Fibroblast of pulmonary artery (primary cell): ENCODE measurements at places on chromosomes 6 and 20.

GRCh38 chr6:134605034-134605433 is 287.1 kb upstream of the SGK1 start:
- no peak for DNase-seq

DNA sequence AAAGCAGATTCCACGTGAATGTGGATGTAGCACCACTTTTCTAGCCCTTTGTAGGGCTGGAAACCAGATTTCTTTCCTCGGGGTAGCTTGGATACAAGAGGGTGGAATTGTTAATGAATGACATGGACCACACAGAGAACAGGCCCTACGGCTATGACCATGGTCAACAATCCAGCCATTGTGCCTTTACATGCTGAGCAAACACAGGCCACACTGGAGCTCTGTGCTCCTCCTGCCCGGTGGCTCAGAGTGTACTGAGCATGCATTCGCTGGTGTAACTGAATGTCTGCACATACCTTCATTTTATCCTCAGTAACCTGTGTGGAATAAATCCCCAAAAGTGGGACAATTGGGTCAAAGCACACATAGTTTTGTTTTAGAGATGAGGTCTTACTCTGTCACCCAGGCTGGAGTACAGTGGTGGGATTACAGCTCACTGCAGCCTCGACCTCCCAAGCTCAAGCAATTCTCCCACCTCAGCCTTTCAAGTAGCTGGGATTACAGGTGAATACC is 32.8 kb downstream of the LRP11 start:
- no peak for DNase-seq

- no peak for DNase-seq
These were observed 176.7 kb downstream of the LAMA2 start for GRCh38 chr6:129059650-129060049.

DNA sequence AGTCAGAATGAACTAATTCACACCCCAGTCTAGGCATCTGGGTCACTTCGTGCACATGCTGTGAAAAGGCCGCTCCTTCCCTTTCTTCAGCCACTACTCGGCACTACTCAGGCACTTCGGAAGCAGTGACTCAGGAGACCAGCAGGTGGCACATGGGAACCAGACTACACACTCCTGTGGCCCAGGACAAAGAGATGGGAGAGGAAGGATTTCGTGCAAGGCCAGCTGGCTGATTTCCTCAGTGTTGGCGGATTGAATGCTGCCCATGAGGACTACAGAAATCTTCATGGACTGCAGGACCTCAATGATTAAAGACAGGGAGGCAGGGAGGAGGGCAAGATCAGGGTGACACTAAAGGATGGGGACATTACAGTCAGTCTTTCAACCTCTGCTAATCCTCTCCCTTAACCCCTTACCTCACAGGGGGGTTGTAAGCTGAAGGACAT is 117.8 kb upstream of the SPACA1 start:
- DNase-seq: peak; percentile 89

- DNase-seq: no peak
These were observed 25.0 kb downstream of the FBXO5 start for GRCh38 chr6:152957796-152958195.

DNA sequence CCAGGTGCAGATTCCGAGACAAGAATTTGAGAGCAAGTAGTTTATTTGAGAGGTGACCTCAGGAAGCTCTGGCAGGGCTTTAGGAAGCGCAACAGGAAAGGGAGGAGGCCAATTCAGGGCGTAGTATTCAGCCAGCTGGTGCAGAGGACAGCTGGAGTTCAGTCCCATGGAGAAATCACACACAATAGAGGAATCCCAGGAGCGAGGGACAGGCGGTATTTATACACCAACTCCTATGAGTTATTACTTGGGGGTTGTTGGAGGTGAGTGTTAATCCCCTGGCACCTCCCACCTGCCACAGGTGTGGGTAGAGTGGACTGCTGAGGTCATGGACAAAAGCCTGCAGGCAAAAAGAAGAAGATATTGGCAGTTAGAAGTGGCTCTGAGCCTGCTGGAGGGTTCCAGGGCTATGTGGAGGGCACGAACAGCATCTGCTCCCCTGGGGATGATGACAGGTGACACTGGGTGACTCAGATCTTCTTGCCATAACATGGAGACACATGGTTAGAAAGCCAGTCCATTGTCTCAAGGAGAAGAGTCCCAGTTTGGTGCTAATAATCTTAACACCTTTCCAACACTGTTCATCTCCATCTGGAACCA is 13.9 kb upstream of the SULF2 start:
- DNase-seq: peak; percentile 59

DNA sequence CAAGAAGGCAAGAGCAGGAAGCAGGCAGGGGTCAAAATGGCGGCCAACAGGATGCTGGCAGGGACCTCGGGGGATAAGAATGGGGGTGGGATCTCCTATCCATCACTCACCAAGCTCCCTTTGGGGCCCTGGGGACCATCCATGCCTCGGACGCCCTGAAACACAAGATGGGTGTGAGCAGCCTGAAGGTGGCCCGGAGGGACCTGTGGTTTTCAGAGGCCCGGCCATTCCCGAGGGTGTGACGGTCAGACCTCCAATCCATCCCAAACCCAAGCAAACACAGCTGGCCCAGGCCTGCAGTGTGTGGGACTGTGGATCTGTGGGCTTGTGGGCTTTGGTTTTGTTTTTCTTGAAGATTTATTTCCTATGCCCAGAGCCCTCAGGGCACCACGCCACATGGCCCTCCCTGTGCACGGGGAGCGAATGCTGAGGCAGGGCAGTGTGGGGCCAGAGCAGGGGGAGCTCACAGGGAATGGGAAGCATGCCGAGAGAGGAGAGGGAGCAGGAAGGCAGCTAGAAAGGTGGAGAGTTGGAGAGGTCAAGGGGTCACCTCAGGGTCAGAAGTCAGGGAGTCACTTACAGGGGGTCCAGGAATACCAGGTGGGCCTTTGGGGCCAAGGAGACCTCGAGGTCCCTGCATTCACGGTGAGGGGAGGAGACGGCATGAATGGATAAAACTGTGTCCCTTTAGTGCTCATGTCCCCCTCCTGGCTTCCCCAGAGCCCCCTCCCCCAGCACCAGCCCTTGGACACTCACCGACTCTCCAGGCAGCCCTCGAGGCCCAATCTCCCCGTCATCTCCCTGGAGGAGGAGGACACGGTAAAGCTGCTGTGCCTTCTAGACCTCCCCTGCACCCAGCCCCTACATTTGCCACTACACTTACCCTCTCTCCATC is 14.5 kb downstream of the COL11A2 start:
- no peak for DNase-seq

GRCh38 chr6:118383924-118384323 is 164.2 kb upstream of the PLN start:
- DNase-seq: no peak

DNA sequence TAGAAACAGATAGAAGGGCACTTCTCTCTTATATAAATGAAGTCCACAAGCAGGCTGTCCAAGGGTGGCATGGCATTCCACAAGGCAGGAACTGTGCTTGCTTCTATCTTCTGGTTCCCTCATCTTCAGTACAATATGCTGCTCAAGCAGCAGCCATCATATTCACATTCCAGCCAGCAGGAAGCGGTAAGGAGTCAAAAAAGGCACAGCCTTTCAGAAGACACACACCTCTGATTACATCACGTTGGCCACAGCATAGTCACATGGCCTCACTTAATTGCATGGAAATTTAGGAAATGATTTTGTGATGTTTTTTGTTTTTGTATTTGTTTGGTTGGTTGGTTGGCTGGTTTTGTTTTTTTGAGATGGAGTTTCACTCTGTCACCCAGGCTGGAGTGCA is 19.0 kb downstream of the REM1 start:
- DNase-seq: peak; percentile 59

GRCh38 chr6:108875161-108875555 is 26.9 kb downstream of the ARMC2 start:
- DNase-seq: no peak

DNA sequence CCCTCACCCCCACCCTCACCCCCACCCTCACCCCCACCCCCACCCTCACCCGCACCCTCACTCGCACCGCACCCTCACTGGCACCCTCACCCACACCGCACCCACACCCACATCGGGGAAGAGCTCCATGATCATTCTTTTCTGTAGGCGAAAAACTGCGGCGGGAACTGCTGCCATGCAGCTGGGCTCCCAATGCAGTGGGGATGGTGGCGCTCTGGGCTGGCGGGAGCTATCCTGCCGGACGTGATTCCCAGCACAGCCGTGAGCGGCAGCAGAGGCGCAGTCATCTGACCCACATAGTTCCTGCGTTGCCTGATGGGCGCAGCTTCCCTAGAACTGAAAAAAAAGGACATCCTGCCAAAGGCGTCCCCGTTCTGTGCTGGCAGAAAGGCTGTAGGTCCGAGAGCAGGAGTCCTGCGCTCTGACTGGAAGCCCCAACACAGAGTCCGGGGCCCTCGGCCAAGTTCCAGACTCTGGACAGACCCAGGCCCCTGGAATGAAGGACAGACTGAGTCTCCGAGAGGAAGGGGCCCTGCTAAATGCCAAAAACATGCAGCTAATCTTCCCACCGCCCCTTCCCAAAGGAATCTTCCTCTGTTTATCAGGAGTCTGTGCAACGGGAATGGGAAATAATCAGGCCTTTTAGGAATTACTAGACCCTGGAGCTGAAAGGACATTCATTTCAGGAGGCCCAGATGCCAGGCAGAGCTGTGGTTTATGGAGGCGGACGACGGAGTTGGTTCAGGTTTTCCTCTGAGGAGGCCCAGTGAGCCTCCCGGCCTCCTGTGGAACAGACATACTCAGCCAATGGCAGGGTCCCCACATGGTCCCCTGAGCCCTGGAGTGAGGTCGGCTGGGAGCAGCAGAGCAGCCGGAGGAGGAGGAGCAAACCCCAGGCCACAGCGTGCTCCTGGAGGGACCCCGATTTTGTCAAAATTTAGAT is 14.1 kb upstream of the TCFL5 start:
- DNase-seq: peak; percentile 79

DNA sequence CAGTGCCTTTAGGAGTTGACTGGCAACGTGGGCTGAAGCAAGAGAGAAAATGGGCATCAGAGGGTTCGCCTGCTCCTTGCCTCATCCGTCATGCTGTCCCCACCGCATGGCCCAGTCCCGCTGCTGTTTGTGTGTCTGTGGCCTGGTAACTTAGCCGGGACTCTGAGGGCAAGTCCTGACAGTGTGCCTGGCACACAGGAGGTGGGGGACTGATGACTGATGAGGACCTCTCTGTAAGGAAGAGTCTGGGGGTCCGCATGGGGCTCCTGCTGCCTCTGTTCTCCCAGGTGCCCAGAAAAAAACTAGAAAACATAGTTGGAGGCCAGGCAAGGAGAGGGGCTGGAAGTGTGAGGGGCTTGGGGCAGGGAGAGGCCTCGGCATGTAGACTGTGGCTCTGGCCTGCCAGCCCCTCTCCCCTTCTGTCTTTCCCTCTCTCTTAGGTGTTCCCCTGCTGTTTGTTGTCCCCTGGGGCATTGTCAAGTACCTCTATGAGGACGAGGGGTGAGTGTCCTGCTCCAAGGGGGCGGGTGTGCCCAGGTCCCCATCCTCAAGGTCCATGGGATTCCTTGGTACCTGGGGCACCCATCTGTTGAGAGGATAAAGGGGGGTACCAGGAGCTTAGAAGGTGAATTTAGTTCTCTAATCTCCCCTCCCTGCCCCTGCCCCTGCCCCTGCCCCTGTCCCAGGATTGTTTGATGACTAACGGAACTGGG is 29.5 kb downstream of the GLP1R start:
- no peak for DNase-seq

DNA sequence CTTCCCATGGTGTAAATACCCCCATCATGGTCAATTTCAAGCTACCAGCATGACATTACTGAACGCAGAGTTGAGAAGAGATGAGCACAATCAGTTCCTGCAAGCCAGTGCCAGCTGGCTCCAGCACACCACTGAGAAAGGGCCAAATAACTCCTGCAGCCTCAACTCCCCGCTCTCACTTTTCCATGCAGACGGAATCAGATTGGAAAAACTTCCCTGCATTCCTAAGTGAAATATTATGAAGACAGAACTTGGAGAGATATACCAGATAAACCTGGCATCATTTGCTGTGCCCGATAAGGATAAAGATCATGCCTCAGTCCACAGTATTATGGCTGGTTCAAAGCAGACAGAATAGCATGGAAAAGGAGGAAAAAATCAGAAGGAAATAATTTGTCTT is 56.7 kb downstream of the FILIP1 start:
- DNase-seq: no peak

DNA sequence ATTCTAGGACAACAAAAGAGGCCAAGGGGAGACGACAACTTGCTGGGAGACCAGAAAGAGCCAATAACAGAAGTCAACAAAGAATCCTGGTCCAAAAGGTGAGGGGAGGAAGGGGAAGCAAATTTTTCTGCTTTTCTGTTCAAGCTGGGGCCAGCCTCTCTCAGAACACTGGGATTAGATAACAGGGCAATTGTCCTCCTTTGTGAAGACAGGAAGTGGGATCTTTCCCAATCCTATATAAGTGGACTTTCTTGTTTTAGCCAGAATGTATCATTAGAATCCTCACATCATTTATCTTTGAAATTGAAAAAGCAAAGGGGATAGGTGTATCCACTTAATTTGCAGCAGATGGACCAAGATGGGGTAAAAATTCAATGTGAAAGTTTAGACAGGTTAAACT is 101.2 kb upstream of the COL21A1 start:
- no peak for DNase-seq

GRCh38 chr6:121497970-121498375 is 62.5 kb downstream of the GJA1 start:
- DNase-seq: no peak

GRCh38 chr6:142458836-142459235 is 157.0 kb downstream of the ADGRG6 start:
- no peak for DNase-seq

DNA sequence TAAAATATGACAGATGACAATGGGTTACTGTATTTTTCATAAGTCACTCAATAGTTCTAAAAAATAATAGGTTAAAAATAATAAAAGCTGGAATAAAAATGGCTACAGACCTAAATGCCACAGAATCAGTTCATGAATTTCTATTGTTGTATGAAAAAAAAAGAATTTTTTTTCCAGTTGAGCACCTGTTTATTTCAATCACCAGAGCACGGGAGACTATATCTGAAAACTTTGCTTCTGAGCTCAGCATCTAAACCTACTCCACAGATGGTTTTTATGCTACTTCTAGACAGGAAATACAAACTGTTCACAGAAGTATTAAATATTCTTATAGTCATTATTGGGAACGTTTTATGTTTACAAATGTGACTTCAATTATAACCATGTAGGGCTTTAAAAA is 50.4 kb downstream of the HMGN3 start:
- no peak for DNase-seq

DNA sequence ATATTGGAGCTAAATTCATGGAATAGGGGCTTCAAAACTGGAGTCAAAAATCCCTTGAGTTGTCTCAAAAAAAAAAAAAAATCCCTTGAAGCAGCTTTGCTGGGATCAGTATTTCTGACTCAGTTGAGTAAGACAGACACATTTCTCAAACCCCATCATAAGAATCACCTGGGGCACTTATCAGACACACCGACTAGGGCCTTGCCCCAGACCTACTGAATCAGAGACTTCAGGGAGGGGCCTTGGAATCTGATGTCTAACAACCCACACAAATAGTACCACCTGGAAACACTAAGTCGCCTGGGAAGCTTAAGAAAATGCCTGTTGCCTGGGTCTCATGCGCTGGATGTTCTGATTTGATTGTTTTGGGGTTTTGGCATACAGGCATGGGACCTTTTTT is 44.9 kb upstream of the RNF144B start:
- no peak for DNase-seq

GRCh38 chr6:53239526-53239925 is 90.9 kb upstream of the GCM1 start:
- no peak for DNase-seq

GRCh38 chr6:157867981-157868380 is 44.9 kb downstream of the SNX9 start:
- DNase-seq: no peak

GRCh38 chr6:135819665-135820064 is 31.8 kb upstream of the PDE7B start:
- peak; percentile 62 for DNase-seq

GRCh38 chr6:72813807-72814596 is 192.1 kb downstream of the KCNQ5 start:
- DNase-seq: no peak

GRCh38 chr6:90121982-90122381 is 174.7 kb downstream of the BACH2 start:
- no peak for DNase-seq
